NCI-H748 treated with DMSO at 0.1 percent for 48 hours (cell line): ENCODE measurements at places on chromosomes 6 and 20.
A peak's percentile ranks its signal among the peaks of the same experiment; 100 is the strongest.

DNA sequence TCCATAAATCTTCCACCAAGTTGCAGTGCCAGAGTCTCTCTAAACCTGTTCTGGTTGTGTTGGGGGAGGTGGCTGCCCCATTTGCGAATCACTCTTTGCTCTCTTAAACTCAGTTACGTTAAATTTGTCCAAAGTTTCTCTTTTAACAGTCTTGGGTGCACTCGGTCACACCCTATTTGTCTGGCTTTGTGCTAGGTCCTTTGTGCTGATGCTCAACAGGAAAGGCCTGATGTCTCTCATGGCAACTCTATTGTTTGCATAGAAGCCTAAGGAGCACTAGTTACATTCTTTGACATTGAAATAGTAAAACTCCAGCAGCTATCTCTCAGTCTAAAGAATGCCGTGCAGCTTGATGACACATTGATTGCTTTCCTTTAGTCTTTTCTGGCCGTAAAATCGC is 105.1 kb downstream of the TRMT11 start:
- no peak for DNase-seq

- no peak for DNase-seq
Measured at GRCh38 chr6:13638626-13639025, 23.5 kb downstream of the NOL7 start.

GRCh38 chr20:63731410-63731809 is 5.1 kb upstream of the LIME1 start:
- no peak for DNase-seq

DNA sequence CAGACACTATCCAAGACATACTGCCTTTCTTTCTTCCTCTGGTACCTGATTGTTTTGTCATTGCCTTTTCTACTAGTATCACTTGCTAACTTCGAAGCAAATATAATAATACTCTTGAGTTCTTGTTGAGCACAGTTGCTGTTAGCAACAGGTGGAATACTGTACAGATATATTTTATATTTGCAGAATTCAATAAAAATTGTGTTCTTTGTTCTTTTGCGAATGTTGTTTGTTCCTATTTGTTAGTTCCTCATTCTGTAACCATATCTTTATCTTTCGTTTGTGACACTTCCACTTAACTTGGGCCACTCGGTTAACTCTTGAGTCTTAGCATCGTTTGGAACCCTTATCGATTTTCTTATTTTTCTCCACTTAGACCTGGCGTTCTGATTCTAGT is 868 bp downstream of the CYB5R4 start:
- no peak for DNase-seq

- DNase-seq = peak; percentile 52
Measured at GRCh38 chr20:35617397-35618262, 2.0 kb downstream of the SPAG4 start.

DNA sequence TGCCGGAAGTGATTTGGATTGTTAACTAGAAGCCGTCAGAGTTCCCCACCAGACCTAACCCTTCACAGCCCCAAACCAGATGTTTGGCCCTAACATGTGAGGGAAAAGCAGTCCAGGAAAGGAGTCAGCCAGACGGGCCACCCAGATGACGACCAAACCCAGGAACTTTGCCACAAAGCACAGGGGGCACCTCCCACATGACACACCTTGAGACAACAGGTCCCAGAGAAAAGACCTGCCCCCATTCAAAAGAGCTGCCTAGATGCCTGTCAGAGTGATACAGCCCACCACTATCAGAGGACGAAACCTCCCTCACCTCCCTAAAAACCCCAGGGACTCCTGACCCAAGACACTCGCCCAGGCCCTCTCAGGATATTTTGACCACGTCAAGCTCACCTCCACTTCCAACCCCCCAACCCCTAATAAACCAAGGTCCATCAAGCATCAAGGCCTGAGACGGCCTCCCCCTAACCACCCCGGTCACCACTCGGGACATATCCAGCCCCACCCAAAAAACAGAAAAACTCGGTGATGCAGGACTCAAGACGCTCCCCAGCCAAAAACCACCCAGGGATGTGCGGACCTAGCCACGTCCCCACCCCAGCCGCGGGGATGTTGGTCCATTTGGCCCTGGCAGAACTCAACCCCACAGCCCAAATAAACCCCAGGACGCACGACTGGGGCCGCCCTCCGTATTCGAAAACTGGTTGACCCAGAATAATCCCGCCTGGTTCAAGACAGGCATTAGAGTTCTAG is 662 bp downstream of the ZNF343 start:
- no peak for DNase-seq

DNA sequence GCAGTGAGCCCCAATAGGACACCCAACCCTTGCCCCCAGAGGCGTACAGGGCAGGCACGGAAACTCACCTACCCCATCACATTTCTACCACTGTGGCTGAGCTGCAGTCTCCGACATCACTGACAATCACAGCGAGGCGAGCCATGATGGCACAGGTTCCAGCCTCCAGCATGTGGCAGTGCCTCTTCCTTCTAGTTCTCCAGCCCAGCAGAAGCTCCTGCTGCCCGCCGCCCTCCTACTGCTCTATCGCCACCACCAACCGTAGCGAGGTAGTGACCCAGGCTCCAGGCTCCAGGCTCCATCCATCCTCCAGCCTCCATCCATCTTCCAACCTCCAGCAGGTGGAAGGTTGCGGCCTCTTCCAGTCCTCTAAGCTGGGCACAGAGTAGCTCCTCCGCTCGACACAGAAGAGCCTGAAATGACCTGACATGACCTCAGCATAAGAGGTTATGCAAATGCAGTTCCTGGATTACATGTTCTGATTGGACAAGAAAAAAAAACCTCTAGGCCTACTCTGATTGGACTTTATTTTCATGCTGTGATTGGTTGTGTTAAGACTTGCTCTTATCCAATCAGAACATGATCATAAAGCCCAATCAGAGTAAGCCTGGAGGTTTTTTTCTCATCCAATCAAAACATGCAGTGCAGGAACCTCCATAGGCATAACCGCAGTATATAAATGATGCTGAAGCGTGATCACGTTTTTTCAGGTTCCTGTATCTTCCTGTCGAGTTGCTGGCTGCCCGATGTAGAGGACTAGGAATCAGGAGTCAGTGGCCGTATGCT is 438.9 kb upstream of the ZNF337 start:
- peak; percentile 79 for DNase-seq

DNA sequence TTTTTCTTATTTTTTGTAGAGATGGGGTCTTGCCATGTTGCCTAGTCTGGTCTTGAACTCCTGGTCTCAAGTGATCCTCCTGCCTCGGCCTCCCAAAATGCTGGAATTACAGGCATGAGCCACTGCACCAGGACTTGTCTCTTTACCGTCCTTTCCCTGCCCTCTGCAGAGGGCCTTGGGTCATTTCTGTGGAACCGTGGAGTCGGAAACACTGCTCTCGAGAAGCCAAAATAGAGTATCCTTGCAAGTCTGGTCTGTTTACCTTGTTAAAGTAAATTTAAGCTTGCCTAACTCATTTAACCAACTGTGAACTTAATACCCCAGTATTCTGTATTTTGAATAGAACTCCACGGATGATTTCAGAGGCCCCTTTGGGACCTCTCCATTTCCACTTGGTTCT is 51.4 kb downstream of the KDM1B start:
- DNase-seq = no peak

DNA sequence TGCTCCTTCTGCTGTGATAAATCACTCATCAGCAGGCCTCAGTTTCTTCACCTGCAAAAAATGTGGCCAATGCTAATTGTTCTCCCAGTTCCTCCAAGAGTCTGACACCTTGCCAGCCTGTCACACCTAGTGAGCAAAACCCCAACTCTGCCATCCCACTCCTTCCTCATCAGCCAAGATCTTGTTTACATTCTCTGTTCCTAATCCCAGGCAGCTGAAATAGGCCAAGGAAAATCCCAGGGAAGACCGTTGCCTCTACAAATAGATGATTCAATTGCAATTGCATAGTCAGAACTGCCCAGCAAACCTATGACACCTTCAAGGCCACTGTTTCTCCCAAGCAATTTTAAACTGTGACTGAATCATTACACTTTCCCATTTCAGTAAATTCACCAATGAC is 78.7 kb downstream of the GMDS start:
- no peak for DNase-seq

DNA sequence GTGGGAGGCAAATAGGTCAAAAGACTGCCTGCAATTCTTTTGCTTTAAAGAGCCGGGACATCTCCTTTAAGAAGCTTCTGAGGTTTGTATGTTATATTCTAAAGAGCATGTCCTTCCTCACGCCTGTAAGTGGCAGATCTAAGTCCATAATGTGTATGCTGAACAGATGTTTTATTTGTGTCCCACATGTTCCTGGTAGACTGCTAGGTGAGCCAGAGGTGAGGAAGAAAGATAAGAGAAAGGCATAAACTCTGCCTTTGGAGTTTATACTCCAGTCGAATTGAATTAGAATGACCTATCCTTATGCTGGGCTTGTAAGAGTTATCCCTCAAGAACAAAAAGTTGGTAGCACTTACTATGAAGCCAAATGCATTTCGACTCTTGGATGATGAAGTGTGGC is 27.2 kb upstream of the ADGRG6 start:
- DNase-seq = no peak

- no peak for DNase-seq
Measured at GRCh38 chr6:10014557-10014956, 400.3 kb downstream of the TFAP2A start.

- no peak for DNase-seq
Measured at GRCh38 chr6:41503827-41504465, 42.2 kb upstream of the FOXP4 start.

- DNase-seq = peak; percentile 65
Measured at GRCh38 chr20:62937268-62938104, 461 bp upstream of the GID8 start.

- DNase-seq = peak; percentile 97
Measured at GRCh38 chr20:9617940-9618339, 103.5 kb downstream of the LAMP5 start.

DNA sequence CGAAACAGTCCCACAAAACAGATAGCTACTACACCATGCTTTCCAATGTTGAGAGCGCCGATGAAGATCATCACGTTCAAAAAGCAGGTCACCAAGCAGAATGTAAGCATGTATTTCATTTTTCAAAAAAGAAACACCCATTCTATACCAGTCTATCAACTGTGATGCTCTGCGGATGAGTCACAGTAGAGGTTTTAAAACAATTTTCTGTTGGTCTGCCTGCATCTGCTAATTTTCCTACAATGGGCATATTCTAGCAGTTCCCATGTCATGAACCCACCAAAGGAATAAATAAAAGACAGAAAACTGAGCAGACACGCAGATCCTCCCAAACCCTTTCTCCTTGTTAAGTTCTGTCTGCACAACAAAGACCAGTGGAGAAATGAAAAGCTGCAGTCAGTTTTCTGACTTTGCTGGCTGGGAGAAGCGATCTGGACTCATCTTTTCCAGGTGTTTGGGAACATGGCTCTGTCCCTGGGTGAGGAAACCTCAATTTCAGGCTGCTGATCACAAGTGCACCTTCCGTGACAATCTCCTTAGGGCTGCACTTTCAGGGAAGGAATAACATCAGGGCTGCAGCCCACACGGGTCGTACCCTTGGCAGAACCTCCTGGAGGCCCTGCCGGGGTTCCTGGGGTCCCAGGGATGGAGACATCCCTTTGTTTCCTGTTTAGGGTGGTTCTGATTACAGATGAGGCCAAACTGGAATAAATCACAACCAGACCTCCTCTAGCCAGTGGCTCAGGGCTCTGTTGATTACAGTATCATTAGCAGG is 200.1 kb downstream of the BMP7 start:
- no peak for DNase-seq

- DNase-seq = no peak
Measured at GRCh38 chr6:139547122-139547776, 172.8 kb upstream of the CITED2 start.

DNA sequence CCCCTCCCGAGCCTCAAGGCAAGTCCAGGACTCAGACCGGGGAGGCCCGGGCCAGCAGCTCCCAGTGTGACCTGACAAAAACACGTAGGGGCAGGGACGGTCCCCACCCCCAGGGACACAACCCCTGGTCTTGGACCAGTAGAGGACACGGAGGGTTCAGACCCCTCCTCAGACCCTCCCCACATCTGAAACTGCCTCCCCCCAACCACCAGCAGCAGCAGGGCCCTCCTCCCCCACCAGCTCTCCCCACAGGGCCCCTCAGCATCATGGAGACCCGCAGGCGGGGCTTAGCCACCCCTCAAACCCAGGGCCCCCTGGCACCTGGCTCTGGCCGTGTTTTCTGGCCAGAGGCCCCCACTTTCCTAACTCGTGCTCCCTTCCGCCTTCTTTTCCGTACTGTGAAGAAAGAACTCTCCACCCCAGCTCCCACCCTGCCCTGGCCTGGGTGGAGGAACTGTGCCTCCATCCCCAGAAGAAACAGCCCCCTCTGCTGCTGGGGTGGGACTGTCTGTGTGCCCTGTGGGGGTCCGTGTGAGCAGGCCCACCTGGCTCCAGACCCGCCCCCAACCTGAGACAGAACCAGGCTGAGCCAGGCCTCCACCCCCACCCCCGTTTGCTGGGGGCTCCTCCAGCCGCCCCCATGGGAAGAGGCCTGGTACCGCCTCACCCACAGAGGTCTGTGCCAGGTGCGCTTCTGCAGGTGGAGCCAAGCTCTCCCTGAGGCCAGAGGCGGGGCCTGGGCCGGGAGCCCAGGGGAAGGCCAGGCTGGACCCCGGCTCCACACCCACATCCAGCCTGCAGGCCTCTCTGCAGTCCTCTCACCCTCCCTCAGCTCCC is 39.0 kb upstream of the MDFI start:
- no peak for DNase-seq

DNA sequence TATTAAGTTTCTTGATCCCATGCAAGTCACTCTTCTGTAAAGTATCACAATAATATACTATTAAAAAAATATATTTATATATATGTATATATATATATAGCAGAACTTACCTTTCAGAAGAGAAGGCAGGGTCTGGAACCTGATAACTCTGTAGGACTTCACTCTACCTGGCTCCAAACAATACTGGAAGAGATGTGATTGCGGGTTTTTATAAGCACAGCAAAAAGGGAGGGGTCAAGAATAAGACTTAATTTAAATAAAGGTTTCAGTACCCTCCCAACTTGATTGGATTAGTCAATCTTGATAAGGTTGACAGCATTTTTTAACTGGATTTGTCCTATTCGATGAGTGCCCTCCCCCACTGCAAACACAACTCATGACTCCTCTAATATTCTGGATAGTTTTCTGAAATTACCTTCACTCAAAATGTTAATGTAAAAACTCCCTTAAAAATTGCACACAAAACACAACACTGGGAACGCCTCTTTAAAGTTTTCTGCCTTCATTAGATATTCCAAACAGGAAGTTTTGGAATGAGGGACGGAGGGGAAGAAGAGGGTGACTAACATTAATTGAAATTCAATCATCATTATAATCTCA is 4.0 kb upstream of the ZNF217 start:
- DNase-seq = no peak

DNA sequence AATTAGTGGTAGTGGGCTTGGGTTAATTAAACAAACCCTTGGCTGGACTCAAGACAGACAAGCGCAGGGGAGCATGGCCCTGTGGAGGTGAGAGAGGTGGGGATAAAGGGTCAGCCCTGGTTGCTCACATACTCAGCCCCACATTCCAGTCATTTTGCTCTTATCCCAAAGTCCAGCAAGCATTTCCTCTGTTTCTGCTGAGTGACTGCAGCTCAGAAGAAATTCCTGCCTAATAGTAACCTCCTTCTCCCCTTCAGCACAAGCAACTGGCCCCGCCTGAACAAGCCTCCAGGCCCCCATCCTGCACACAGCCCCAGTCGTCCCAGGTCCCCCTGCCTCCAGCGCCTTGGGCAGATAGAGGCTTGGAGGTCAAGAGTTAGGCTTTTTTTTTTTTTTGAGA is 3.6 kb upstream of the TFEB start:
- DNase-seq = no peak

GRCh38 chr20:38602185-38602581 is 574 bp downstream of the ARHGAP40 start:
- DNase-seq = no peak

GRCh38 chr6:41352396-41352795 is 17.0 kb downstream of the NCR2 start:
- no peak for DNase-seq

- no peak for DNase-seq
Measured at GRCh38 chr6:43982084-43982625, 145.1 kb downstream of the MRPL14 start.
